ENCODE measurements at places on chromosomes 6 and 20.

- DNase-seq, result no peak
These were observed 15.4 kb upstream of the TMEM30A start for GRCh38 chr6:75299801-75300530.

- DNase-seq, result no peak
These were observed 61.2 kb downstream of the TNFAIP3 start for GRCh38 chr6:137928286-137928685.

DNA sequence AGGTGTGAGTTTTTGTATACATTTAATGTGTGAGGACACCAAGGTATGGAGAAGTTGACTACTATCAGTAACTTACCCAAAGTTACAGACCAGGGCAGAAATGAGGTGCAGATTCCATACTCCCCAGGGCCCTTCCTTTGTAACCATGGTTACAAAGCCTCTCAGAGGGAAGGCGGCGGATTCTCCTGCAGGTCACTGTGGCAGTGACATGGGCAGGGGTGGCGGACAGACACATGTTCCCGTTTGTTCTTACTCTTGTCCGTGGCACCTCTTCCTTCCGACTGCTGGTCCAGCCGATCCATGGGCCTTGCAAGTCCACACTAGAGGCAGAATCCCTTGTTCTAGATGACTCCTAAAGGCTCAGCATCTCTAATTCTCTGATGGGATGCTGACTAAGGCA is 43.0 kb downstream of the PDYN start:
- no peak for DNase-seq

DNA sequence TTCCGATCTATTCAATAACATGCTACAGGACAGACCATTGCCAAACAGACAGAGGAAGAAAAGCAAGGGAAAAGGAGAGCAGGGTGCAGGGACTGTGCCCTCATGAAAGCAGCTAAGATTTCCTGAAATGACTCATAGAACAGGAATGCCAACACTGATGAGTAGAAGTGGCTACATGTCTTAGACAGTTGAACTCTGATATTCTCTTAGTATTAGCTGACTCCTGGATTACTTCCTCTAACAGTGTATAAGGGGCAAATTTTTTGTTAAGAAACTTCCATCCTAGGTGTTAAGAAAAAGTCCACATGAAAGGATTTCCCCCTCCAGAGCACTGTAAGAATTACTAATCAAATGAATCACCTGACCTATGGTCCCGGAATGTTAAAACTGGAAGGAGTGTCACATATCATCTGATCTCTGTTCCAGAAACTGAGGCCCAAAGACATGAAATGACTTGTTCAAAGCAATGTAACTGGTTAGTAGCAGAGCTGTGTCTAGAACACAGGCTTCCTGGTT is 224.9 kb downstream of the IBTK start:
- no peak for DNase-seq

GRCh38 chr6:111975466-111975865 is 78.4 kb upstream of the CCN6 start:
- no peak for DNase-seq

DNA sequence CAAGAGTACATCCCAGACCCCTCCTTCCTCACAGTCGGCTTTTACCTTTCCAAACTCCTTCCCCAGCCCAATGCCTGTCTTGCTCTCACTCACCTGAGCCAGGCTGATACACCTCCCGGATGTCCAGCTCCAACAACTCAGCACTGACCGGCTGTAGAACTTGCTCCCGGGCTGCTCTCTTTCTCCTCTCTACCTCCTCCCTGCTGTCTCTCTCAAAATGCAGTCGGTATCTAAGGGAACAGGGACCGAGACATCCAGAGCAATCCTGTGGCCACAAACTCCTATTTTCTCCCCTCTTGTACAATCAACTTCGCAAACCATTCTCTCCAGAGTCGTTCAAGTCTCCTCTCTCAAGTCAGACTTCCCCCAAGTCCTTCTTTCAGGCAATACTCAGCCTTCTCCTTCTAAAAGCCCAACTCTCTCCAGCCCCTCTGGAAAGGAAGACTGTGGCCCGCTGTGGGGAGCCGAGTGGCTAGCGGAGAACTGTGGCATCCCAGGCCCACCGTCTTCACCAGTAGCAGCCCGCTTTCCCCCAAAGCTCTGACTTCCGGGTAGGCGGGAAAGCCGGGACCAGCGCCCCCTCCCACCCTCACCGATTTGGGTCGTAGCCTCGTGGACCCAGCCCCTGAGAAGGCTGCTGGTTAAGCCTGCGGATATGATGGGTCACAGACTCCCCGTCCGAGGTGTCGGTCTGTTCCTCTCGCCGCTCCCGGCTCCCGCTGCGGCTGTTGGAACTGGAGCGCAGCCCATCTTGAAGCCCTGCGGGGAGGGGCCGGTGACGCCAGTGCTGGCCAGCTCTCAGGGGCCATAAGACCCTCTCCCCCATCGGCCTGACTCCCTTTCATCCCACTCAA is 1.1 kb downstream of the GNL1 start:
- DNase-seq, result no peak

- DNase-seq, result no peak
These were observed 360.8 kb downstream of the QKI start for GRCh38 chr6:163775313-163775712.

DNA sequence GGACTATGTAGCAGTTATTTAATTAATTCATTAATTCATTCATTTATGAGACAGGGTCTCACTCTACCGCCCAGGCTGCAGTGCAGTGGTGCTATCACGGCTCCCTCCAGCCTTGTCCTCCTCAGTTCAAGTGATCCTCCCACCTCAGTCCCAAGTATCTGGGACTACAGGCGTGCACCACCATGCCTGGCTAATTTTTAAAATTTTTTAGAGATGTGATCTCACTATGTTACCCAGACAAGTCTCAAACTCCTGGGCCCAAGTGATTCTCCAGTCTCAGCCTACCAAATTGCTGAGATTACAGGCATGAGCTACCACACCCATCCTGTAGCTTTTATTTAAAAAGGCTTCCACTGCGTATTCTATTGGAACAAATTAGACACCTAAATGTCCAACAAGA is 23.4 kb downstream of the SRPK1 start:
- DNase-seq, result no peak

DNA sequence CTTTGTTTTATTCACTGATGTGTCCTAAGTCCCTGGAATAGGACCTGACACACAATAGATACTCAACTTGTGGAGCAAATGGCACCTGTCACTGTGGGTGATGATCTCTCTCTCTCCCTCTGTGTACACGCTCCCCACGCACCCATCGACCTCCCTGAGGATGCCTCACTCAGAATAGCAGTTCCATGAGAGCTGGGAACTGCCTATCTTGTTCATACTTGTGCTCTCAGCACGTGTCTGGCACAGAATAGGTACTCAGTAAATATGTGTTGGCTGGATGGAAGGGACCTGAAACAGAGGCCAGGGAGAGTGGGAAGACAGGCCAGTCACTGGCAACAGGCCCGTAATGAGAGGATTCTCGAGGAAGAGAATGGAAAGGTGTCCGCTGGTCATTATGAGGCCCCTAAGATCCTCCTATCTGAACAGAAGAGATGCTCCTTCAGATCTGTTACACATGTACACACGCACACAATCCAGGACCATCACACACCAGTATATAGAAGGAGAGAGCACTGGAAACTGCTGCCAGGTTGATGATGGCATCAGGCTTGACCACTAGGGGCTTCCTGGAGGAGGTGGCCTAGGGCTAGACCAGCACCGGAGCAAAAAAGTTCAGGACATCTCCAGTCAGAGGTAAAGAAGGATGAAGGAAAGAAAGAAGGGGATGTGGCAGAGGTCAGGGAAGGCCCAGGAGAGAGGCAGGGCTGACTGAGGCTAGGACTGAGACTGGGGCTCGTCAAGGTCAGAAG is 30.9 kb downstream of the VEGFA start:
- no peak for DNase-seq

DNA sequence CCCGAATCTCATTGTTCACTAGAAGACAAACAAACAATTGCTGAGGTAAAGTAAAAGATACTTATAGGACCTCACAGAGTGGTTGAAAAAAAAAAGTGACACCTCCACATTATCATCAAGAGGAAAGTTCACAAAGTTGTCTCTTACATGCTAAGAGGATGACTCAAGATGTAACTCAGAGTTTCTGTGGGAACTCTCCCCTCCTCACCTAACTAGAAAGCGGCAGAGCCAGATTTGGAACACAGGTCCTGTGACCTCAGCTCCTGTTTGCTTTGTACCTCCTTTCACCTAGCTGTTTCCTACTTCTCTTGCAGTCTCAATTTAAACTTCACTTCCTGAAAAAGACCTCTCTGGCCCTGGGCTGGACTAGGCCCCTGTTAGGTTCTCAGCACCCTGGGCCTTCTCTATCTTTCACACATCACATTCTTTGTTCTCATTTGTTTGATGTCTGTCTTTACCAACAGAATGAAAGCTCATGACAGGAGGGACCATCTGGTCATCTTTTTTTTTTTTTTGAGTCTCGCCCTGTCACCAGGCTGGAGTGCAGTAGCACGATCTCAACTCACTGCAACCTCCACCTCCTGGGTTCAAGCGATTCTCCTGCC is 60.8 kb downstream of the CD24 start:
- no peak for DNase-seq

GRCh38 chr6:89138173-89138572 is 7.7 kb upstream of the PM20D2 start:
- no peak for DNase-seq

DNA sequence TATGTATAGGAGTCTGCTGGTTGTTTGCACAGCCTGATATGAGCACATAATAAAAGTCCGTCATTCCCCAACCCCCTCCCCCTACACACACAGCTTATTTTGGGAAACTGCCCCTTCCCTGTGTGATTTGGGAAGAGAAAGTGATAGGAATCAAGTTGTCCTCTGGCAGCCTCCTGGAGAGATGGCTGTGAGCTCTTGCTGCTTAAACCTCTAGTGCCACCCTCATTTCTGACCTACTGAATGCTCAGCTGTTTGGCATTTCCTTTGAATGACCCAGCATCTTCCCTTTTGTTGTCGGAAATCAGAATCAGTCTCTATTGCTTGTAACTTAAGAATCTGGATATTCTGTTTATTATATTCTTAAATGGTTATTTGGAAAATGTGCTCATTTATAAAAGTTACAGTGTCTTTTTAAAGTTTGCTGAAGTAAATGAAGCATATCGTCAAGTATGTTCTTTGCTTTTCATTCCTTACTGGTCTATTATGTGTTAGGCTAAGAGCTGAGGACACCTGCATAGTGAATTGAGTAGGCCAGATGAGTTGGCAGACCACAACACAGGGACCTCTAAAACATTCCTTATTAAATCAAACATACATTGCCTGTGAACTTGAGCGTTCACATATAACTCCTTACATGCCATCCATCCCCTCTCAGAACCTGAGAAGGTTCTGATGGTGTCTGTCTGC is 5.5 kb downstream of the RWDD2A start:
- DNase-seq, result no peak

GRCh38 chr6:169794317-169795055 is 43.1 kb downstream of the ERMARD start:
- no peak for DNase-seq

- no peak for DNase-seq
These were observed 14.6 kb downstream of the RTN4IP1 start for GRCh38 chr6:106614592-106615257.

- no peak for DNase-seq
These were observed 83.6 kb downstream of the PHACTR1 start for GRCh38 chr6:12800120-12800519.

DNA sequence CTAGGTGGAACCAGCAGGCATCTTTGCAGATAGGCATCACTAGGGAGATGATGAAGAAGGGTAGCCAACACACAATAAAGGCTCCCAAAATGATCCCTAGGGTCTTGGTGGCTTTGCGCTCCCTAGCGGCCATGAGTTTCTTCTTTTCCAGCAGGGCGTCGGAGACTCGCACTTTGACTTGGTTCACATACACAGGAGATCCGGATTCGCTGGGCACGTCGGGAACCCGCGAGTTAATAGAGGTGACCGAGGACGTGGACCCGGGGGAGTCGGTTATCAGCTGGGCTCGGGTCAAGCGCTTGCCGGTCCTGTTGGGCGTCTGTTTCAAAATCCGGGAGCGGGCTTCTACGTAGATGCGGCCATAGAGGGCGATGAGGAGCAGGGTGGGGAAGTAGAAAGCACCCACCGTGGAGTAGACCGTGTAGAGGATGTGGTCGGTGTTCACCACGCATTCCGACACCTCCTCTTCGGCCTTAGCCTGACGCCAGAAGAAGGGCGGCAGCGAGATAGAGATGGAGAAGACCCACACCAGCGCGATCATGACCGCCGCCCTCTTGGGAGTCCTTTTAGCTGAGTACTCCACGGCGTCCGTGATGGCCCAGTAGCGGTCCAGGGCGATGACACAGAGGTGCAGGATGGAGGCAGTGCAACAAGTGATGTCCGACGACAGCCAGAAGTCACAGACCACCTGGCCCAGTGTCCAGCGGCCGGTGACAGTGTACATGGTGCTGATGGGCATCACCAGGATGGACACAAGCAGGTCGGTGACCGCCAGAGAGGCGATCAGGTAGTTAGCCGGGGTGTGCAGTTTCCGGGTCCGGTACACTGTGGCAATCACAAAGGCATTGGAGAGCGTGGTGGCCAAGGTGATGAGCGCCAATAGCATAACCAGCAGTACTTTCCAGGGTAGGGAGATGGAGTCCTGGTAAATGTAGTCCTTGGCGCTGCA is 658 bp downstream of the HTR1B start:
- no peak for DNase-seq

DNA sequence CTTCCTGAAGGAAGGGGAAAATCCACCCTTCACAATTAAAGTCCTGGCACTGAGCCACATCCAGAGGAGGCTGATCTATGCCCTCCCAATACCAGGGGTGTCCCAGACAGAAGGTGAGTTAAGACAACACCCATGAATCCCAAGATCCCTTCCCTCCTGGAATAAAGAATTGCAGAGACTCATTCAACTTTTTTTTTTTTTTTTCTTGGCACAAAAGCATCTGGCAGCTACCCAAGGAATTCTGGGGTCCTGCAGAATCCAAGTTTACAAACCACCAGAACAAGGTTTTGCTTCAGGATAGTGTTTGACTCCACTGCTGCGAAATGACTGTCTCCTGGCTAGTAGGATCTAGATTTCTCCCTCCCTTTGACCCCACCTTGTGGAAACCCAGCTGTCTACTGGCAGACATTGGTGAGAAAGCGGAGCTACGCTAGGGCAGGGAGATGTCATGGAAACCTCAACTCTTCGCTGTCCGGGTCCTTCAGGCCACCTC is 37.4 kb downstream of the JAG1 start:
- no peak for DNase-seq

GRCh38 chr20:39880890-39881289 is 808.1 kb downstream of the MAFB start:
- no peak for DNase-seq

DNA sequence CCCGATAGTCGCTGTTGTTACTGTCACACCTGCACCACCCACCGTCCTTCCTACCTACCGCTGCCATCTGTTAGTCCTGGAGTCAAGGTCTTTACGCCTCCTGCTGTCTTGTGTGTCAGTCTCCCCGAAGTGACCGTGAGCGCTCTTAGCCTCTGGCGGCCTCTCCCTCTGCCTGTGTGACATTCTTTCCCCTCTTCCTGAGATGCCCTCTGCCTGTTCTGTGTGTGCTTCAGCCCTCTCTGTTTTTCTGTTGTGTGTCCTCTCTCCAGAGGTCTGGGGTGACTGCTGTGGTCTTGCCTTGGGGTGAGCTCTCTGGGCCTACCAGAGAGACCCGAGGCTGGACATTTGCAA is 54.9 kb downstream of the TCP11 start:
- no peak for DNase-seq

GRCh38 chr20:3339076-3339475 is 68.4 kb downstream of the DNAAF9 start:
- no peak for DNase-seq

All from immature natural killer cell (primary cell).